Posterior vena cava (tissue), 2 donors: ENCODE measurements at places on chromosomes 5 and 9. TPM values are rescaled to one million over a fixed set of nuclear protein-coding genes. Genes with fewer than 3 reads are reported as not detected.

GRCh38 chr5:35248843-35249780 is 18.8 kb upstream of the PRLR start:
- no peak for DNase-seq

DNA sequence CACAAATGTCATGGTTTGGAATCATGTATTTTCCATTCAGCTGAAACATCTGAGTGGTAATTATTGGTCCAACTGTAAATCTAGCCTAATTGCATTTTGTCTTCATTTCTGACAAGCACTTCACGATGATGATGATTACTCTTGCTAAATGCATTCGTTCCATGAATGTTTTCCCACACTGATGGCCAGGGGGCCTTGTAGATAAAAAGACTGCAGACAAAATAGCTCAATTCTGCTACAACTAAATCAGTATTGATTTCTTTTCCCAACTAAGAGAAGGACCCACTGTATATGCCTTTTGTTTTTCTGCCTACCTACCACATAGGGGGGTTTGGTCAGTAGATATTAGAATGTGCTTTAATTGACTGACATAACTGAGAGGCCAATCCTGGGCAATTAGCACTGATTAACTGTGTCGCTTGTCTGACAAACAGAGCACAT is 1351.3 kb upstream of the NUDT12 start:
- no peak for DNase-seq

DNA sequence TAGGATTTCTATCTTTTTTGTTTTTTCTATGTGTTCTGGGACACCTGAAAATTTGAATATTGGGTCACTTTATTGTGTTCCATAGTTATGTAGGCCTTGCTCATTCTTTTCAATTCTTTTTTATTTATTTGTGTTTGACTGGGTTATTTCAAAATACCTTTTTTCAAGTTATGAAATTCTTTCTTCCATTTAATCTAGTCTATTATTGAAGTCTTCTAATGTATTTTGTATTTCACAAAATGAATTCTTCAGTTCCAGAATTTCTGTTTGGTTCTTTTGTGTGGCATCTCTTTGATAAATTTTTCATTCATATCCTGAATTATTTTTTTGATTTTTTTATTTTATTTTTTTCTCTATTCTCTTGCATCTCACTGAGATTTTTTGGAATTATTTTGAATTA is 628.8 kb downstream of the NR2F1-AS1 start:
- DNase-seq, result no peak

- DNase-seq, result no peak
These were observed 83.7 kb downstream of the HINT1 start for GRCh38 chr5:131081374-131081773.

- no peak for DNase-seq
These were observed 140.9 kb downstream of the NR3C1 start for GRCh38 chr5:143262393-143263174.

GRCh38 chr5:74326571-74327338 is 313.8 kb downstream of the ENC1 start:
- DNase-seq, result no peak

- DNase-seq, result no peak
These were observed 97.3 kb upstream of the SH3GL2 start for GRCh38 chr9:17481565-17481964.

DNA sequence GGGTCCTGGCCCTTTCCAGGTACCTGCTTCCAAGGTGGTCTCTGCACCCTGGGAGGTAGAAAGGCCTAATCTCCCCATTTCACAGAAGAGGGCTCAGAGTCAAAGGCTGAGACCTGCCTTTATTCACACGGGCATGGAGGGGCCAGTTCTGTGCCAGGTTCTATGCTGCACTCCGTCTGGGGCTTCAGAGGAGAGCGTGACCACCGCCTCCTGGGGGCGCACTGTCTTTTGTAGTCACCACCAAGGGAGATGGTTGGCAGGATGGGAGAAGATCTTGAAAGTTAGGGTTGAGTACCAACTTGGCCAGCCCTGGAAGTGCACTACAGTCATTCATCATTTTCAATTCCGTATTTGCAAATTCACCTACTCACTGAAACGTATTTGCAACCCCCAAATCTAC is 23.7 kb upstream of the PRDM12 start:
- DNase-seq, result no peak

GRCh38 chr5:136191304-136192014 is 1.5 kb downstream of the SMIM32 start:
- no peak for DNase-seq

DNA sequence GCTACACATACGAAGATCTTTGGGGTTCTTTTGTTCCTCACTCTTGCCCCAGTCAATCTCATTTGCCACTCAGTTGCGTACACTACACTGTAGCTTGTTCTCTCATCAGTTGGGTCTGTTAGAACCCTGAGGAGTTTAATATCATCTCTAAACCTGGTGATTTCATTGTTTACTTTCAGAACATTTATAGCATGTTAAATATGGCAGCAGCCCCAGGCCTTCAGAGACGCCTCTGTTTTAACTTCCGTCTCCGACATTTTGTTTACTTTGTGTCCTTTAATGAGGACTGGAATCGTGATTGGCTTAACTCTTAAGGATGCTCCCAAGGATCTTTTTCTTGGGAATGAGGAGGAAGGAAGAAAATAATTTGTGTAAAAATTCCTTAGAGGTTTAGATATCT is 510.1 kb downstream of the NR2F1-AS1 start:
- DNase-seq, result no peak

DNA sequence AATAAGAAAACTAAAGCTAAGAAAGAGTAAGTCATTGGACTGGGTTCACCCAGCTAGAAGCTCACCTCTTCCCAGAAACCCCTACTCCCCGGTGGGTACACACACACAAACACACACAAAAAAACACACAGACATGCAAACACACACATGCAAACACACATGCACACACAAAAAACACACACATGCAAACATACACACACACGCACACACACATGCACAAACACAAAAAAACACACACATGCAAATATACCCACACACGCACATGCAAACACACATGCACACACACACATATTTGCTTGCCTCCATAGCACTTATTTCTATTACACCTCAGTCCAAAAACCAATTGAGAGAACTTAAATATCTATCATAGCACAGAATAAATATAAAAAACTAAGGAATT is 26.1 kb downstream of the RETREG1 start:
- DNase-seq, result no peak

The MYMK gene
- not detected for total RNA-seq

The PTGES gene
- 15.9 TPM for total RNA-seq

The SLC27A6 gene
- total RNA-seq, result not detected

The C9orf153 gene
- 0.24 TPM for total RNA-seq

The RXRA gene
- 44.7 TPM for total RNA-seq

The DBH gene
- total RNA-seq, result not detected

The PTPRD gene
- total RNA-seq, result 51.2 TPM

The COMMD10 gene
- total RNA-seq, result 34.4 TPM

The IFNA4 gene
- not detected for total RNA-seq
